ENCODE measurements at places on chromosomes 3 and 15.

DNA sequence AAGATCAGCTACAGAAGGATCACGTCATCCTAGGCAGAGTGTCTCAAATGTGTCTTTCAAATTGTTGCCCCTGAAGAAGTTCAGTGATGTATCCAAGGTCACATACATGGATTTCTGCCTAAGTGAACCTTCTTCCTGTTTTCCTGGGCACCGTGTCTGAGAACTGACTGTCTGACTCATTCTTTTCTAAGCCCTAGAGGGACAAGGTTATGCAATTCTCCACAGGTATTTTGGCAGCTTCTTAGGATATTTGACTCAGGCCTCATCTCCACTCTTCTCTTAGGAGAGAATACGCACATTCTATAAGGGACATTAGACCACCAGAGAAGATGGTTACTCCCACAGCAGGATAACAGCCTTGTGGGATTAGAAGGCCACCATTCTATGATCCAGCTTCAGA is 391.9 kb upstream of the THBS1 start:
- no peak for DNase-seq

- no peak for DNase-seq
Measured at GRCh38 chr3:58487140-58487886, 4.6 kb upstream of the KCTD6 start.

GRCh38 chr3:150609988-150610387 is 6.9 kb downstream of the SELENOT start:
- no peak for DNase-seq

- no peak for DNase-seq
Measured at GRCh38 chr3:98930413-98930812, 28.9 kb upstream of the DCBLD2 start.

DNA sequence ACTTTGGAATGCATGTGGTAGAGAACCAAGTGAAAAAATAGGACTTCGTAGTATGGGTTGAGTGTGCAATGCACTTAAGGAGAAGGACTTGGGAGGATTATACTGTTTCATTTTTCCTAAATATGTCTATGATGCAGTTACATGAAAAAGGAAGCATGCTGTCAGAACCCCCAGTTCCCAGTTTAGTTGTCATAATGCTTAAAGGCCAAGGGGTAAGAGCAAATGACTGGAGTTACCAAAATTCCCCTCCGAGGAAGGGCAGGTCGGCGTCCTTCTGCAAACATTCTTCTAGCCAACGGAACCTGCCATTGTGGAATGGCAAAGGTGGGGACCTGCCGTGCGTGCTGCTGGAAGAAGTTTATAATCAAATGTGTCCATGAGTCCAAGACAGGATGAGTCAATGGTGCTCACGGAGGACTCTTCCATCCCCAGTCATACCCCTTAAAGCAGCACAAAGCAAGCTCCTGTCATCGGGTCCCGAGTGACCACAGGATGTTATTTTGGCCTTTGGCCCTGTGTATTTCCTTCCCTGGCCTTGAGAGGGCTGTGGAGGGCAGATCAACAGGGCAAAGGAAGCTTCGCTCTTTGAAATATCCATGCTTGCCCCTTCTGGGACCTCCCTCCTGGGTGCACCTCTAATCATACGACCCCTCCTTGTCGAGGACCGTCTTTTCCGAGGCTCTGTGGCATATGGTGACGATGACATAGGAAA is 93.2 kb downstream of the SLCO3A1 start:
- no peak for DNase-seq

DNA sequence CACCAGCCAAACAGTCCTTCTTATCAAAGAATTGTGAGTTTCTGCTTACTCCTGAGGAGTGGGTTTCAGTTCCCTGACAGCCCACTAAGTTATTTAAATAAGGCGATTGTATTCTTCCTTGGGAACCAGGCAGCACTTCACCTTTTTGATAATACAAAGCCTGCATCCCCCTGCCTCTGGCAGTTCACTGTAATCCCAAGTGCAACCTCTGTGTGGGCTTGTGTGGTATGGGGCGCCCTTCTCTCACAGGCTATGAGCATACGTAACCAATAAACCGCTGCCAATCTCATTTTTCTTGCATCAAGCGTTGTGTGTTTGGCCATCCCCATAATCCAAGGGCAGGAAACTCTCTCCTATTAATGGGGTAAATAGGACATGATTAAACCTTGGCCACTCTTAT is 1025.6 kb downstream of the NSUN3 start:
- DNase-seq, result no peak

- no peak for DNase-seq
Measured at GRCh38 chr15:63246691-63247469, 30.5 kb upstream of the APH1B start.

DNA sequence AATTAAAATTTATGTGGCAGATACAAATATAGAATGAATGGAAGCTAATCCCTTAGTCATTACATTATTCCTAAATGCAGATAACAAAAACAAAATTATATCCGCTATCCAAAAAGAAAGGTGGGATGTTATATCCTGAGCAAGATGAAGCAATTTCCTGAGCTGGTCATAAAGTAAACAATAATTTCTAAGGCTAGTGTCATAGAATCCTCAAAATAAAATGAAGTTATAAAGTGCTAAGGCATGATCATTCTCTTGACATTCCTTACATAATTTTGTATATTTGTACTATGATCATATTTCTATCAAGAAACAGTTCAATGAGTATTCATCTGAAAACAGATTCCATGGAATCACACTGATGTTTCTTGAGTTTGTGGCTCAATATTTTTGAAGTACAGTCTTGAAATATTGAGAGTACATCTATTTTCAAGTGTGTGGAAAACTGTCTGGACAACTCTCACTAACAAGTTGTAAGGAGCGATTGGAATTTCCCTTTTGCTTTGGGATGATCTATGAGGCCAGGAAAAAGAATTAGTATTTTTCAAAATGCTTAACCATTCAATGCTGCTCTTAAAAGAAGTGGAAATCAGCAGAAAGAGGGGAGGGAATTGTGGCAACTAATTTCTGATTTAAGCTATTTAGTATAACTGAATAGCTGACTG is 92.4 kb downstream of the ABI3BP start:
- no peak for DNase-seq

- DNase-seq, result no peak
Measured at GRCh38 chr3:184761075-184761841, 49.4 kb upstream of the MAGEF1 start.

- DNase-seq, result no peak
Measured at GRCh38 chr3:194397757-194398312, 1.2 kb downstream of the GP5 start.

- DNase-seq, result no peak
Measured at GRCh38 chr3:184078851-184079250, 18.0 kb upstream of the HTR3E start.

GRCh38 chr3:67400476-67400875 is 253.9 kb downstream of the SUCLG2 start:
- no peak for DNase-seq

DNA sequence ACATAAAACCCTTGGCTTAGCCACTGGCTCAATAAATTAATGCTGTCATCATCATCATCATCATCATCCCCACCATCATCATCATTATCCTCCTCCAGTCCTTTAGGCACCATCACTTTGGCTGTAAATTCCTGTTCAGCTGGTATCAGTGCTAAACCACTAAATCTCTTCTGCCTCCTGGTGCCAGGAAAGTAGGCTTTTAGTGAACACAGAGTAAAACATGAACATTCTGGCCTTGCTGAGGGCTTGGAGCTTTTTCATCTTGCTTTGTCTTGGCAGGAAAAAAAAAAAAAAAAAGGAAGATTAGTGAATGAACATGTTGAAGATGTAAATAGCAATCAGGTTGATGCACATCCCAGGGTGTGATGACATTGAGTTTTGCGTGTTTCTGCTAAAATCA is 67.3 kb upstream of the EIF1B start:
- no peak for DNase-seq

GRCh38 chr3:71110385-71111222 is 472.9 kb downstream of the FOXP1 start:
- no peak for DNase-seq

- DNase-seq, result no peak
Measured at GRCh38 chr15:33448961-33449606, 138.3 kb downstream of the RYR3 start.

GRCh38 chr15:78044407-78045155 is 32.9 kb downstream of the TBC1D2B start:
- DNase-seq, result no peak

DNA sequence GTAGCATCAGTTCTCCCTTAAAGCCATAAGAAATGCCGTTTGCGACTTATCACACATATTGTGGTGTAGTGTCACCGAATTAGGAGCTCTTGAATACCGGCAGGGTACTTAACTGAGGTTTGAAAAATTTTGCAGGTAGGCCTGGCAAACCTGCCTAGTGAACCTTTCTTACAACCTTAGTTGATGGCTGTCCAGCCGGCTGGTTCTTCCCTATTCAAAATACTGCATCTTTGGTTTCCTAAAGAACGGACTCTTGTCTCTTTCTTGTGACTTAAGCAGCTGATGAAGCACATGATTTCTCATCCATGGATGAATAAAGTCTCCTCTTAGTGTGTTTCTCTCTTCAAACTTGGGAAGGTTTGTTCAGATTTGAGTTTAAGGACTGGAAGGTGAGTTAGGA is 1.5 kb downstream of the RAB7A start:
- no peak for DNase-seq

DNA sequence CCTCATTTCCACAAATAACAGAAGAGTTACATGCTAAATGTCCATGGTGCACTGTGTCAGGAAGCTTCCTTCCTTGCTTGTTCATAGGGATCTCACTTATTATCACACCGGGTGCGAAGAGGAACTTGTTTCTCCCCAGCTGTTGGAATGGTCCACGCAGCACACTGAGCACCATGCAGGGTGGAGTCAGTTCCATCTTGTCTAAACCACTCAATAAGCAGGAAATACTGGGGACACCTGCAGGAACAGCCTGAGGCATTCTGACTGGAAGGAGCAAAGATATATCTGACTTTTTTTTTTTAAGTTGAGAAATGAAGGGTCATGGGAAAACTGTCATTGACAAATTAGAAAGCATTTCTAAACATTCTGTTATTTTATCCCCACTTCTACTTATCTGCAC is 70.0 kb upstream of the WDR72 start:
- DNase-seq, result no peak

- DNase-seq, result no peak
Measured at GRCh38 chr15:62821384-62822131, 221.0 kb upstream of the TPM1 start.

DNA sequence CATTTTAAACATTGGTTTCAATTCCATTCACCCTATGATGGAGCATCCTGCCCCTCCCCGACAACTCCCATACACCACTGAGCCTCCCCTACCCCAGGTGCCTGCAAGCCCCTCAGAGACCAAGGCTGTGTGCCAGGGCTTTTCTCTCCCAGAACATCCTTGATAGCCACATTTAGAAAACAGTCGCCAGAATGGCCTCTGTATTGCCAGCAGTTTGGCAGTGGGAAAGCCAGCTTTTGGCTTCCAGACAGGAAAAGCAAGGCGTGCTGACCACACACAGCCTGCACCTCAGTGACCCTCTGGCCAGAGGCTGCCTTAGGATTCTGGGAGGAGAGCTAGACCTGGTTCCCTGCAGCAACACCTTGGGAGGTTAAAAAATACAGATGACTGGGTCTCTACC is 18.2 kb upstream of the HRH1 start:
- DNase-seq, result no peak

DNA sequence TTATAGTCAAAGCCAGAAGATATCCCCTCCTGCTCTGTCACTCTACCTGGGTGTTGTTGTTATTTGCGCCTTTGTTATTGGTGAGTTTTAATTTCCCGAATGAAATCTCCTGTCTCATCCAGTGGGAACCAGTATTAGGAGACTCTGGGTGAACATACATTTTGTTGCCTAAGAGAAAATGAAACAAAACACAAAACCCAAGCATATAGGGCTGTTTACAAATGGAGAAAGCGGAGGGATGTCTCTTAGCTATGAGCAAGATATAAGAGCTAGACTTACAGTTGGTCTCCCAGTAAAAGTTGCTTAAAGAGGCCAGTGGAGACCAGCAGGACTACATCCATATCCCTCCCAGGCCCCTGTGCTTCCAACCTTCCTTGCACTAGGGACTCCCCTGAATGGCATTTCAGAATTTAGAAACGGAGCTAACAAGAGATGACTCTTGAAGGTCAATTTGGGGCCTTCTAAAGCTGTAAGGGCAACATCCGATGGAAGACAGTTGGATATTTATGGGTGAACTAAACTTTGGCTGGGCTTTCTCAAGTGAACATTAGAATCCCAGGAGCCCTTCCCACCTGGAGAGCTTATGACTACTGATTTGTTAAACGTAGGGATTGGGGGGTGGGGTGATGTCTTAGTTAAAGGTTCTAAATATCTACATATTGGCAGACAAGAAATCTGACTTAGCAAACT is 2.7 kb downstream of the EOMES start:
- DNase-seq, result no peak

DNA sequence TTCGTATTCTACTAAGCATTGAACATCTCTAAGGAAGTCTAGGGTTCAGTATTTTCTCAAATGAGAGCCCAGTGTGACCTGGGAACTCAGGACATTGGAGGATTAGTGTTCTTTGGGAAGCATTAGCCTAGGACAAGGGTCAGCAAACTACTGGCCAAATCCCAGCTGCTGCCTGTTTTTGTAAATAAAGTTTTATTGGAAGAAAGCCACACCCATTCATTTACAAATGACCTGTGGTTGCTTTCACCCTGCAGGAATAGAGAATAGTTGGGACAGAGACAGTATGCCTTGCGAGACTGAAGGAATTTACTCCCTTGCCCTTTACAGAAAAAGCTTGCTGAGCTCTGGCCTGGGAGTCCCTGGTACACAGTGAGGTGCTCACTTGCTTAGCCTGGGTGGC is 20.6 kb downstream of the SLC6A11 start:
- no peak for DNase-seq

DNA sequence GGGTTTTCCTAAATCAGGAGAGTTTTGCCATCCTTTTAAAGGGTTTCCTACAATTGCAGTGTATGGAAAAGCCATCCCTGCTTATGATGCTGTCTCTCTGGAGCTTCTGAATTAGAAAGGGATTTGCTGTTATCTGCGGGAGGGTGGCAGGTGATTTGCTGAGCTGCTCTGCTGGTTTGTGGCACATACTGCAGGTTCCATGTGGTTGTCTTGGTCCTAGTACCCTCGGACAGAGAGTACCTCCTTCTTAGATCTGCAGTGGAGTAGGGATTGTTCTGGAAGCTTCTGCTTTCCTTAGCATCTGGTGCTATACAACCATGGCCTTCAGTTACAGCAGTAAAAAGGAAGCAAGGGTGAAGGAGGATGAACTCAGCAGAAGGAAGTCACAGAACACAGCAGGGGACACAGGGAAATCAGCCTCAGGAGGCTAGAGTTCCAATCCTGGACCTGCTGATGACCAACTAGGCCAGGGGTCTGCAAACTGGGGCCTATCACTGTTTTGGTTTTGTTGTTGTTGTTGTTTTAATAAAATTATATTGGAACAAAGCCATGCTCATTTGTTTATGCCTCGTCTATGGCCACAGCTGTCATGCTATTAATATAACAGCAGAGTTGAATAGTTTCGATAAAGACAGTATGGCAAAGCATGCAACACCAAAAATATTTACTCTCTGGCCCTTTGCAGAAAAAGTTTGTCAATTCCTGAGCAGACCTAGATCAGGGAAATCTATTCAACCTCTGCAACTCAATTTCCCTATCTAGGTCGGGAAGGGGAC is 39.5 kb downstream of the STARD5 start:
- peak; percentile 44 for DNase-seq

Measured in OCI-LY7 (cell line).